ENCODE measurements at places on chromosomes 12 and 14.

DNA sequence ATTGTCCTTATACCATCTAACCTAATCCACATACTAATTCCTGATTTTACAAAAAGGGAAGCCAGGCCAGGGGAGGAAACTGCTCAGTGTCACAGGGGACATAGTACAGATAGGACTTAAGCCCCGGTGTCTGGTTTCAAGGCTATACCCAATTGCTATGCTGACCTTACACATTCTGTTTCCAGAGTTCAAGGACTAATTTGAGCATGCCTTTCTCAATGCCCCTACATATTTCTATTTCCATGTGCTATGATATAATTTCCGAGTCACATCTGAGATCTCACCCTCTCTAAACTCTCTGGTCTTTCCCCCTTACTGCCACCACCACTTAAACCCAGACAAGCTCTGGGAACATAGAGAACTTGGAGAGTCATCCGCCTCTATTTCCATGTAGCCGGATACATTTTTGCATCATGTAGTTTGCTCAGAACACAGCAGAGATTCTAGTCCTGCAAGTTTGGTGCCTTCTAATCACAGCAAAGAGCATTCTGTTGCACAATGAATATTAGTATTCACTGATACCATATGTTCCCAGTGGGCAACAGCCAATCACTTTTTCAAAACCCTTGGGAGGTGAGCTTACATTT, 34.2 kb downstream of the PPM1H start:
- peak; percentile 37 for DNase-seq

DNA sequence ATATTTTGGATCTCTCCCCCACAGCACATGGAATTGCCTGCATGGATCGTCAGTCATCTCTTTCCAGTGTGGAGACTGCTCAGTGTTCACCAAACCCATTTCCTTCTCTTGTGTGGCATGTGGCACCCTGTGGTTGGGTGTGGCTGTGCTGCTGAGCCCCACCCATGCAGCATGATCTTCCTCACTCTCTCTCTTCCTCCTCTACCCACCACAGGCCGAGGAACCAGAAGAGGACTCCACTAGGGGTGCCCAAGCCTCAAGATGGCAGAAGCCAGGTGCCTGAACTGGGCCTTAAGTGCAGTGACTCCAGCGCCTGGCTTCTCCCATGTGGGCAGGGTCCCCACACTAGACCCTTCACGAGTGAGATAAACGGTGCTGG, 66.8 kb upstream of the GPR68 start:
- DNase-seq: no peak

DNA sequence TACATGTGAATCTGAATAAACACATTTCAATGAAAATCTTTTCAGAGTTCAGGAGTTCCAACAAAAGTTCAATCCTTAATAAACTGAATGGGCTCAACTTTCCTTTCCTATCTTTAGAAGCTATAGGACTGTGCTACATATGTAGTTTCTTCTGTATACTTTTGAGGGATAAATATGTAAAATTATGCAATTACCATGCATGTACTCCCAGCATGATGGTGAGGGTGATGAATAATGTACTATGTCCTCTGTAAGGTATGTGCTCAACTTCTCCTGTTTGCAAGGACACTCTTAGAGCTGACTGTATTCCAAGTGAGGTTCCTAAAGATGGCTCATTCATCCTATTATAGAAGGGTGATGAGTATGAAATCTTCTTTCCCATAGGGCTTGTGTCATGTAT, 15.5 kb downstream of the MBIP start:
- no peak for DNase-seq

DNA sequence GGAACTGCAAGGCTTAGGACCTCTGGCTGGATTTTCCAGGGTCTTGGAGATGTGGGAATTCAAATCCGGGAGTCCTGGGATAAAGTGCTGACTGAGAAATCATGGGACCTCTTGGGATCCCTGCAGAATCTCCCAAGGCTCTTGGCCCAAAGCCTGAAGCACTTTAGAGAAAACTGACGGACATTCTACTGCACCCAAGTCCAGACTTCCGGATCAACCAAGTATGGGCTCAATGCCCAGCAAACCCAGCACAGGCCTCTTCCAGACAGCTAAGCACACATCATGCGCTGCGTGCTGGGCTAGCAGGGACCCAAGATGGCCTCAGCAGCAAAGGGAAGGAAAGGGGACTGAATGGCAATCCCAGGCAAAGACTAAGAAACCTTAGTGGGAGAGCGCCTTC, 85.0 kb downstream of the ACTN1 start:
- no peak for DNase-seq

DNA sequence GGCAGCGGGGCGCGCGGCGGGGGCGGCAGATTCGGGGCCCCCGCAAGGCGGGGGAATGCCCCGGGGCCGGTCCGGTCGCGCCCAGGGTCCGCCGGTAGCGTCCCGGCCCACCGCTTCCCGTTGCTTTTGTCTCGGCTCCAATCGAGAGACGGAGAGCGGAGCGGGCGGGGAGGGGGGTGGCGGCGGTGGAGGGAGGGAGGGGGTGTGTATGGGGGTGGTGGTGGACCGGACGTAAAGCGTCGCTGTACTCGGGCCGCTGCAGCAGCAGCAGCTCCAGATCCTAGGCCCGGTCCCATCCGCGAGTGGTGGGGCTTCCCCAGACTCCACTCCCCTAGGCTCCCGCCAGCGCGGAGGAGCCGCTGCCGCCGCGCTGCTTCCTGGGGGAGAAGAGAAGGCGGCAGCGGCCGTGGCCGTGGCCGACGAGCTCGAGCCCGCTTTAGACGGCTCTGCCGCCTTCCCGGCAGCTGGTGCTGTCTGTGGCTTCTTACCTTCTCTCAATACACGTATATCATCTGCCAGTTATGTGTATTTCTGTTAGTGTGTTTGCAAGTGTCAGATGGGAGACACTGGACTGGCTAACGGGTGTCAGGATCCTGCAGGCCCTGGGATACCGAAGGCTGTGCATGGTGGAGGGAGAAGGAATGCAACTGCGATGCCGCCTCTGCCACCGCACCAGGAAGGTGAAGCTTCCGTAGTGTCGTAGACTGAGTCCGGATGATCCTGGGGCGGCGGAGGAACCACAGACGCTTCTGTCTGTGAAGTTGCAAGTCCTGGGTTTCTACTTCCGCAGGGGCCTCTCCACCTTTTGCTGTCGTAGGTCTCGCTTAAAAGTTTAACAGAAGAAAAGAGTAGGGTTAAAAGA, 508 bp downstream of the CNOT2 start:
- peak; percentile 85 for DNase-seq

DNA sequence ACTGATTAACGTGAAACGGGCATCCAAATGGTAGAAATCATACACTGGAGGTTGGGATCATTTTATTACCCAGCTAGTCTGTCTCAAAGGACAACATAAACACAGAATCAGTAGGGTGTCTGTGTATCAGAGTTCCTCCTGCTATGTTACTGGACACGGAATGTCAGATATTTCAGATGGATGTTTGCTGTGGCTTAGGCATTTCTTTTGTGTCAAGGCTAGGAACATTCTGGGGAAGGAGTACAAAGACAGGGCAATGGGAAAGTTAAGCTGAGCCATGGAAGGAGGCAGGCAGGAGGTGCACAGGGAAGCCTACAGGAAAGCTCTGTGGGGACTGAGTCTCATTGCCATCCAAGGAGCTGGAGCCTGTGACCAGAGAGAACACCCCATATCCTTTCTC, 254.6 kb downstream of the C12orf75 start:
- no peak for DNase-seq

DNA sequence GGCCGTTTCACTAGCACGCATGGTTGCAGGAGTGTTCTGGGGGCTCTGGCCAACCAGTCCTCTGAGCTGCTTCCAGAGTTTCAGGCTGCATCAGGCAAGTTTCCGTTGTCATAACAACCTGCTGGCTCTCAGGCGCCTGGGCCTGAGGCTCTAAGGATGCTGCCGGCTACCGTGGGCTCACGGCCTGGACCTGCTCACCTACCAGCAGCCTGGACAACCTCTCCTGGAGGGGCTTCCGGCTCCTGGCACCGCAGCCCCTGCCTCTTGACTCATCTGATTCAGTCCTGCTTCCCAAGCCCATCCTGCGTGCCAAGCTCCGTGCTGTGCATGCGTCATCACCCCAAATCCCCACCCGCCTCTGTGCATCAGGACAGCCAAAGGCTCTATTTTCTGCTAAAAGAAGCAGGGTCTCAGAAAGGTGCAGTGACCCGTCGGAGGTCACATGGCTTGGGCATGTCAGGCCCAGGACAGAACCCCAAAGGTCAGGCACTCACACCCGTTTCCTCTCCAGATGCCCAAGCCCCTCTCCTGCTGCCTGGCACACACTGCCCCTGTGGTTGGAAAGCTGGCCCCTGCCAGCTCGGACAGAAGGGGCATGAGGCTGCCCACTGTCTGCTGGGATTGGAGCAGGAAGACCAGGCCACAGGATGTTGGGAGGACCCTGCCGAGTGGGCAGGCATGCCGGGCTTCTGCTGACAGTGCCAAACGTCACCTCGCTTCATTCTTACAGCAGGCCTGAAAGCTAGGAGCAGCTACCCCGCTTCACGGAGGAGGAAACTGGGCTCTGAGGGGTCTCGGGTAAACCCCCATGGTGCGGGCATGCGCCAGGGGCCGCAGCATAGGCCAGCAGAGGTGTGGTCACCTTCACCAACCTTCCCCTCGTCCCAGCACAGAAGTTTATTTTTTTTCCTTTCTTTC, 5.7 kb downstream of the BEGAIN start:
- DNase-seq: no peak

All from mesendoderm (in vitro differentiated cells).